Small intestine (tissue), 16 donors: ENCODE measurements at places on chromosomes 2 and 18.

- no peaks in the 10 kb centered on the region for H3K4me1 ChIP-seq
- no peaks in the 10 kb centered on the region for H3K36me3 ChIP-seq
- no peak overlapping the region for H3K4me3 ChIP-seq
- H3K27me3 ChIP-seq, result no peaks in the 10 kb centered on the region
Measured at GRCh38 chr2:128613876-128614275, 295.2 kb upstream of the HS6ST1 start.

GRCh38 chr18:46458472-46458871 lies 198.5 kb downstream of the LOXHD1 start:
- no peak overlapping the region for H3K27ac ChIP-seq
- H3K4me1 ChIP-seq, result no peaks in the 10 kb centered on the region
- no peak overlapping the region for H3K4me3 ChIP-seq
- H3K27me3 ChIP-seq, result peaks cover 2% of the 10 kb centered on the region
- H3K36me3 ChIP-seq, result no peaks in the 10 kb centered on the region
- no peak for DNase-seq

DNA sequence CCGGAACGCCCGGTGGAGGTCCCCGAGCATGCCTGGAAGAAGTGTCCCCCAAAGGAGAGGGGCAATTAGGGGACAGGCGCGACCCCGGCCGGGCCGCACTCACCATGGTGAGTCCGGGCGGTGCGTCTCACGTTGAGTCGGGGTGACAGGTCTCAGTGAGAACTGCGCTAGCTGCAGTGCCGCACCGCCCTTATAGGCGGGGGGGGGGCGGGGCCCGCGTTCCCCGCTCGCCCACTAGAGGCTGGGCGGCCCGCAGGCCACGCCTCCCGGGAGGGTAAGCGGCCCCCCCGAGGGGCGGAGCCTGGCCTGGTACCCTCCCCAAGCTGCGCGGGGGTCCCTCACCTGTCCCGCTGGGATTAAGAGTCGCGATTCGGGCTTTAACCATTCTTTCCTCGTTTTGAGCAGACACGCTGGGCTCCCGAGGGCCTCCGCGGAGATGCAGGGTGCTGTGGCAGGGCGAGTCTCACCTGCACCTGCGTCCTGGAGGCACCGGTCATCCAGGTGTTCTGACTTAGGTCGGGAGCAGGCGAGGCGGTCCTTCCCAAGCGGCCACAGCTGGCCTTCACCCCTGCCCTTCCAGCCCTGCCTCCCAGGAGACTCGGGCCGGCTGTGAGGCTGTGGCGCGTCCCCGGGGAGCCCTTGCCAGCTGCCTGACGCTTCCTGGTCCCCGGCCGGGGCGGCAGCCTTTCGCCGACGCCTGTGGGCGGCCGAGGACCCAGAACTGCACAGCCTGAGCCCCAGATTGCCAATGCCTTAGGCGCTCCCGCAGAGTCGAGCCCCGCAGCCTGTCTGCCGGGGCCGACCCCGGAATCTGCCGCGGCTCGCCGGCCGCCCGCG lies at the start of gene TUBA4A:
TUBA4A (minus strand) TSS at position 166 of the 837 bp plus-strand sequence; CDS start at position 106, 60 bp downstream.
- peak within 1 kb of the TSS; percentile 62 for H3K27ac ChIP-seq
- peak; percentile 89 for DNase-seq
- no peaks in the 10 kb centered on the region for H3K27me3 ChIP-seq
- H3K36me3 ChIP-seq, result no peaks in the 10 kb centered on the region
- H3K4me1 ChIP-seq, result peaks cover 47% of the 10 kb centered on the region

- peak; percentile 3 for DNase-seq
- H3K4me3 ChIP-seq, result no peak overlapping the region
- no peak overlapping the region for H3K27ac ChIP-seq
- H3K27me3 ChIP-seq, result no peaks in the 10 kb centered on the region
Measured at GRCh38 chr2:79876430-79876829, 363.6 kb downstream of the CTNNA2 start.

DNA sequence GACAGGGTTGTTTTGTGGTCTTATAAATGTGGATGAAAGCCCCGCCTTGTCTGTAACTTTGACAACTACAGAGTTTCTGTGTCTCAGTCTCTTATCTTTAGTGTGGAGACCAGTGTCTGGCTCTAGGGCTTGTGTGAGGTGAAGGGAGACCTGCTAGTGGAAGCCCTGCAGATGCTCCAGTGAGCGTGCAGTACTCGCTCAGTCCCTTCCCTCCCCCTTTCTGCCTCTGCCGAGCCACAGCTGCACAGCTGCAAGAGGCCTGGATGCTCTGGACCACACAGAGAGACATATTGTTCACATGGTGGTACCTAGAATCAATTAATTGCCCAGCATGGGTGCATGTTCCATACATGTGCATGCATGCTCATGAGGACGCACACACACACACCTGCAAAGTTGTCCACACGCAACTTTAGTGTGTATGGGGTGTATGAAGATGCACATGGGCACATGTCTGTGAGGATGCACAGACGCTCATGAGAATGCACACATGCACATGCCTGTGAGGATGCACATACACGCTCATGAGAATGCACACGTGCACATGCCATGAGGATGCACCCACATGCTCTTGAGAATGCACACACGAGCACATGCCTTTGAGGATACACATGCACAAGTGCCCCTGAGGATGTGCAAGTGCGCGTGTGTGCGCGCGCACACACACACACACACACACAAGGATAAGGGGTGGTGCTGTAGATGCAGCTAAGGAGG lies 282.1 kb upstream of the HS6ST1 start:
- H3K4me1 ChIP-seq, result no peaks in the 10 kb centered on the region
- no peaks in the 10 kb centered on the region for H3K36me3 ChIP-seq
- no peaks in the 10 kb centered on the region for H3K27me3 ChIP-seq
- no peak overlapping the region for H3K4me3 ChIP-seq

GRCh38 chr18:62186774-62187542 lies at the start of the genes PIGN and RELCH:
Gene PIGN (minus strand): TSS chr18:62187056. CDS start chr18:62161353, 25,703 bp downstream.
Gene RELCH (plus strand): TSS chr18:62187255. CDS start chr18:62187506, 251 bp downstream.
- H3K4me3 ChIP-seq, result peak within 1 kb of the TSS; percentile 96
- DNase-seq, result peak; percentile 100
- no peaks in the 10 kb centered on the region for H3K27me3 ChIP-seq
- H3K27ac ChIP-seq, result peak within 1 kb of the TSS; percentile 78

- no peak overlapping the region for H3K27ac ChIP-seq
- no peaks in the 10 kb centered on the region for H3K36me3 ChIP-seq
- H3K4me1 ChIP-seq, result peaks cover 41% of the 10 kb centered on the region
- no peak overlapping the region for H3K4me3 ChIP-seq
Measured at GRCh38 chr2:240887631-240888030, 8.3 kb downstream of the MAB21L4 start.

DNA sequence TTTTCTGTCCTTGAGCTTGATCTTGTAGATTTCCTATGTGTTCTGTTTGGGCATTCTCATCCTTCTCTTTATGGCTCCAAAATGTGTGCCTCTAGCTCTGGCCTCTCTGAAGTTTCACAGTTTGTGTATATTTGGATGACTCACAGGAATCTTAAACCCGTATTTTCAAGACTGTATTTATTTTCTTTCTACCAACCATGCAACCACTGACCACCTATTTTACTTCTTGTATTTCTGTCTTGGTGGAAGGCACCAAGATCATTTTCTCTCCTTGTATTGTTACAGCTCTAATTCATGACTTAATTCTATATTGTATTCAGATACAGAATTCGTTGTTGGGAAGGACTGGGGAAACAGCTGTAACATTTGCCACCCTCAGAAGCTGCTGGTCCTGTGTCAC lies 39.5 kb downstream of the ACSL3 start:
- peaks cover 3% of the 10 kb centered on the region for H3K4me1 ChIP-seq
- H3K27ac ChIP-seq, result no peak overlapping the region
- no peak for DNase-seq
- no peaks in the 10 kb centered on the region for H3K27me3 ChIP-seq
- no peaks in the 10 kb centered on the region for H3K36me3 ChIP-seq

GRCh38 chr2:156457523-156458517 lies 21.6 kb downstream of the GPD2 start:
- no peak for DNase-seq
- no peaks in the 10 kb centered on the region for H3K27me3 ChIP-seq
- H3K27ac ChIP-seq, result no peak overlapping the region
- peaks cover 12% of the 10 kb centered on the region for H3K4me1 ChIP-seq
- H3K4me3 ChIP-seq, result no peak overlapping the region

DNA sequence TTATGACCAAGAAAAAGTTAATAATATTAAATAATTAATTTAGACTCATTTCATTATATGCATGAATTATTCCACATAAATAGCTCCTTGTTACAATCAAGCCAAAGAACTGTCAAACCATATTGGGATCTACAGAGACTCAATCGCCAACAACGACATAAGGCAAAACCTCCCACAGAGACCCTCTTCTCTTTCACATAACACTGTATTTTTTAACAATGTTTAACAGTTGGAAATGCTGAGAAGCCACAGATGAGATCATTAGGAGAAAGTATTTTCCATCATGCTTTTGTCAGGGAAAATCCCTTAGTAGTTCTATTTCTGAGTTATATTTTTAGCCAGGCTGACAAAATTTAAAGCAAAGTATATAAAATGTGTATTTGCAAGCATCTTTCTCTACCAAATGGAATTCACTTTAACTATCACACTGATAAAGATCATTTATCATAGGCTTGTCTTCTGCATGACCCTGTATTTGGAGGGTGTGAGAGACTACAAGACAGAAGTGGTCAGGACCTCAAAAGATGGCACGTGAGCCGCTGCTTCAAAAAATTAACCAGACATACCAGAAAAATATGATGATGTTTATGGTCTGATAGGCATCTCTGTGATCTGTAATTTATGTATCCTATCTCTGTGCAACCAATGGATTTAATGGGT lies 383.8 kb downstream of the NRXN1 start:
- no peak for DNase-seq
- no peak overlapping the region for H3K27ac ChIP-seq
- H3K27me3 ChIP-seq, result no peaks in the 10 kb centered on the region
- H3K4me1 ChIP-seq, result no peaks in the 10 kb centered on the region
- H3K4me3 ChIP-seq, result no peak overlapping the region

- H3K27ac ChIP-seq, result no peak overlapping the region
- H3K36me3 ChIP-seq, result no peaks in the 10 kb centered on the region
- H3K27me3 ChIP-seq, result no peaks in the 10 kb centered on the region
- H3K4me1 ChIP-seq, result no peaks in the 10 kb centered on the region
- DNase-seq, result no peak
Measured at GRCh38 chr2:172772633-172773032, 37.0 kb downstream of the RAPGEF4 start.

GRCh38 chr2:239788576-239789098 lies 236.5 kb downstream of the NDUFA10 start:
- H3K36me3 ChIP-seq, result no peaks in the 10 kb centered on the region
- no peak overlapping the region for H3K27ac ChIP-seq
- H3K4me1 ChIP-seq, result no peaks in the 10 kb centered on the region
- H3K4me3 ChIP-seq, result no peak overlapping the region
- H3K27me3 ChIP-seq, result no peaks in the 10 kb centered on the region
- no peak for DNase-seq

GRCh38 chr2:41954304-41955291 lies 93.2 kb upstream of the PKDCC start:
- H3K27ac ChIP-seq, result no peak overlapping the region
- no peaks in the 10 kb centered on the region for H3K27me3 ChIP-seq
- no peak overlapping the region for H3K4me3 ChIP-seq
- H3K4me1 ChIP-seq, result peaks cover 10% of the 10 kb centered on the region
- no peak for DNase-seq
- H3K36me3 ChIP-seq, result no peaks in the 10 kb centered on the region

- H3K36me3 ChIP-seq, result no peaks in the 10 kb centered on the region
- H3K27ac ChIP-seq, result no peak overlapping the region
- no peak for DNase-seq
- no peaks in the 10 kb centered on the region for H3K27me3 ChIP-seq
- no peak overlapping the region for H3K4me3 ChIP-seq
Measured at GRCh38 chr2:73133566-73134197, 20.9 kb upstream of the RAB11FIP5 start.

DNA sequence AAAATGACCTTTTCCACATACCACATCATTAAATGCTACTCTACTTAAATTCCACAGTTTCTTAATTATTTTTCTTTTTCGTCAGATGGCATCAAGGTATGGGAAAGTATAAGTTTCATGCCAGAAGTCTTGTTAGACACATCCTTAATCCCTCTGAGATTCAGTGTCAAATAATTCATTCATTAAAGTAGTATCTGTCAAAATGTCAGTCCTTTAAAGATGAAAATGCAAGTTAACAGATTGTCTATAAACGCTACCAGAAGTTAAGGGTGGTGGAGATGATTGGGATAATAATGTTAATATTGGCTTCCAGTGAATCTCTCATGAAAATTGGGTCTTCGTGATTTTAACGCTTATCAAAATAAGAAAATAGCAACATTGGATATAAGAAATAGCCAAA lies 504.2 kb upstream of the LINC00305 start:
- no peaks in the 10 kb centered on the region for H3K36me3 ChIP-seq
- H3K27me3 ChIP-seq, result no peaks in the 10 kb centered on the region
- DNase-seq, result no peak
- H3K4me1 ChIP-seq, result no peaks in the 10 kb centered on the region

GRCh38 chr18:48781163-48781987 lies 169.4 kb downstream of the SMAD7 start:
- no peaks in the 10 kb centered on the region for H3K27me3 ChIP-seq
- peaks cover 90% of the 10 kb centered on the region for H3K4me1 ChIP-seq
- DNase-seq, result peak; percentile 93
- H3K36me3 ChIP-seq, result peaks cover 37% of the 10 kb centered on the region

GRCh38 chr18:2510416-2510815 lies 60.9 kb downstream of the METTL4 start:
- no peaks in the 10 kb centered on the region for H3K27me3 ChIP-seq
- no peak overlapping the region for H3K27ac ChIP-seq
- H3K4me3 ChIP-seq, result no peak overlapping the region
- no peaks in the 10 kb centered on the region for H3K36me3 ChIP-seq

- peak overlapping the region; percentile 67 for H3K4me3 ChIP-seq
- peaks cover 33% of the 10 kb centered on the region for H3K4me1 ChIP-seq
- H3K27me3 ChIP-seq, result no peaks in the 10 kb centered on the region
- DNase-seq, result peak; percentile 73
Measured at GRCh38 chr18:58044370-58045241, 580 bp downstream of the NEDD4L start.

DNA sequence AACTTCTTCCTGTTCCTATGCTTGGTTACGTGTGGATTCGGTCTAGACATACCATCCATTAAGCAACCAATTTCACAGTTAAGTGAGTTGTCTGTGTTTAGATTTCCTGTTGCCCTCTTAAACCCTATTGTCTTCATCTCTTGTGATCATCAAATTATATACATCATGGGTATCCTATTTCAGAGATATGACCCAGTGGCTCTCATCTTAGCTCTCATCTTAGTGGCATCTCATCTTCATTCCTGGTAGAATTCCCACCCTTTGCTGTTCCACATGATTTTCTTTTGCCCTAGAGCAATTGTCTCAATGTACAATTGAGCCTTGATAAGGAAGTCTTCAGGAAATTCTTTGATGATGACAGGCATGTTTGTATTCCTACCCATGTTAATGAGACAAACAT lies 29.4 kb upstream of the FN1 start:
- H3K36me3 ChIP-seq, result no peaks in the 10 kb centered on the region
- H3K27ac ChIP-seq, result no peak overlapping the region
- no peaks in the 10 kb centered on the region for H3K27me3 ChIP-seq

- no peak for DNase-seq
- H3K27ac ChIP-seq, result no peak overlapping the region
- no peaks in the 10 kb centered on the region for H3K4me1 ChIP-seq
- no peaks in the 10 kb centered on the region for H3K27me3 ChIP-seq
- H3K36me3 ChIP-seq, result no peaks in the 10 kb centered on the region
- H3K4me3 ChIP-seq, result no peak overlapping the region
Measured at GRCh38 chr2:75772908-75773630, 62.4 kb upstream of the GCFC2 start.
